ENCODE measurements at places on chromosomes 1 and 21.
A peak's percentile ranks its signal among the peaks of the same experiment; 100 is the strongest.

DNA sequence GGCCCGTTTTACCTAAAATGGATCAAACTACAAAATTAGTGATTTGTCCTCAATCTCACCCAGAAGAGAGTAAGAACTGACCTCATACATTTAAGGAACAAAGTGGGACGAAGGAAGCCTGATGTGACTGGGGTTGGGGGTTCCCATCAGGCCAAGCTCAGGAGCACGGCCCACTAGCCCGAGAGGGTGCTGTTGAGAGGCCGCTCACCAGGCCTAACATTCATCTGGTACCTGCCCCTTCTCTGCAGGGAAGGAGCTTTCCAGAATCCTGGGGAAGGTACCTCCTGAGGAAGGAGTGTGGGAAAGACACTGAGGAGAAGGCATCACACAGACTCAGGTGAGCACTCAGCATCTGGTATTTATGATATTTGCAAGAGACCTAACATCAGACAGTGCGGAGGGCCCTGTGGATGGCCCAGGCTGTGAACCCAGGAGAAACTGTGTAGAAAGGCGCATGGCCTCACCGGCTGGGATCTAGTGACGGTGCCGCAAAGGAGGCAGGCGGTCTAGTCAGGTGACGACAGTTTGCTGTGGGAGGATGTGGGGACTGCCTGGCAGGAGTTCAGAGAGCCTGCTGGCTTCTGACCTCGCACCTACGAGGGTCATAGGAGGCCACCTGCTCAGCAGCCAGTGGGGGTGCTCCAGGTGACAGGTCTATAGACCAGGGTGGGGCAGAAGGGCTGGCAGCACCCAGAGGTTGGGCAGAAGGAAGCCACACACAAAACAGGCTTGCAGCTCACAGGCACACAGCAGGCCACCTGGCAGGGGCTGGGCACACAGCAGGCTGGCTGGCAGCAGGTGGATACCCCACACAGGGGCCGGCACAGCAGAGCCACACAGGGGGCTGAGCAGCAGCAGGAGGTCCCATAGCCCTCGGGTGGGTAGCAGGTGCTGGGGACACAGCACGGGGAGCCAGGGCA lies 543 bp downstream of the KRTAP12-4 start:
- no peak for DNase-seq

GRCh38 chr1:117758444-117759316 lies 152.8 kb downstream of the TENT5C start:
- DNase-seq = peak; percentile 85

- no peak for DNase-seq
Observed at GRCh38 chr1:61356995-61357394, 274.6 kb downstream of the NFIA start.

GRCh38 chr1:178495741-178496409 lies 889 bp downstream of the CLEC20A start:
- DNase-seq = no peak

DNA sequence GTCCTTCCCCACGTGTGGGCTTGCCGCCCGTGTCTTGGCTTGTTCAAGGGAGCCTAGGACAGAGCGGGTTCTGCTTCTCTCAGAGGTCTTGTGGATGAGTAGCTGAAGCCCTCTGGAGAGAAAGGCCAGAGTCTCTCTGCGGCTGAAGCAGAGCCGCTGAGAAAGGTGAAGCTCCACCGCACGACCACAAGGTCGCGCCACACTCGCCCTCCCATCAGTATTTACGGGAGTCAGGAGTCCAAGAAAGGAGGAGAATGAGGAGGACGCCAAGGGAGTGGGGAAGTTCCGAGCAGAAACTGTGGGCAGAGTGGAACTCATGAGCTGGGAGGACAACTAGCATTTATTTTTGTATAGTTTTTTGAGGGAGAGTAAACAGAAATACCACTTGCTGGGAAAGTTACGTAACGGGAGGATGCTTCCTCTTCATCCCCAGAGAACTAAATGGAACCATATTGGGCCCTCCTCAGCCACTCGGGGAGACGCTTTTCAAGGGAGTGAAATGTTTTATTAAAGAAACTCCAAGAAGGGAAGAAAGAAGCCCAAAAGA lies 51.6 kb upstream of the HAO2 start:
- DNase-seq = no peak

- no peak for DNase-seq
Observed at GRCh38 chr1:152495066-152495675, 15.4 kb upstream of the LCE5A start.

GRCh38 chr1:89064632-89065031 lies 376 bp downstream of the GBP1 start:
- no peak for DNase-seq

- no peak for DNase-seq
Observed at GRCh38 chr1:62306065-62306464, 13.2 kb downstream of the KANK4 start.

DNA sequence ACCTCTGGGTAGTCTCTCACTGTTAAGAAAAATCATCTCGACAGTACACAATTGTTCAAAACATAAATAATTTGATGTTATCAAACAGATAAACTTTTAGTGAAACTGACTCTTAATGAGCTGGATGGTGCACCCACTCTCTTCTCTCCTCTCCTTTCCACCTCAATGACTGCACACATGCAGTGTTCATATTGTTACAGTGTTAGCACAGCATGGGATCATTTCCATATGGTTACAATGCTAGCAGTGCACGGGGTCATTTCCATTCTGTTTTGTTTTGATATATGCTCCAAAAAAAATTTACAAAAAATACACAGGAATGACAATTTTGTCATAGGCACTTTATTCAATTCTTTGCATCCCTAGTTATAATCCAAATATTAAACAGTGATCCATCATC lies 26.4 kb upstream of the RNF187 start:
- no peak for DNase-seq

- no peak for DNase-seq
Observed at GRCh38 chr21:43894206-43894577, 29.2 kb downstream of the AGPAT3 start.

DNA sequence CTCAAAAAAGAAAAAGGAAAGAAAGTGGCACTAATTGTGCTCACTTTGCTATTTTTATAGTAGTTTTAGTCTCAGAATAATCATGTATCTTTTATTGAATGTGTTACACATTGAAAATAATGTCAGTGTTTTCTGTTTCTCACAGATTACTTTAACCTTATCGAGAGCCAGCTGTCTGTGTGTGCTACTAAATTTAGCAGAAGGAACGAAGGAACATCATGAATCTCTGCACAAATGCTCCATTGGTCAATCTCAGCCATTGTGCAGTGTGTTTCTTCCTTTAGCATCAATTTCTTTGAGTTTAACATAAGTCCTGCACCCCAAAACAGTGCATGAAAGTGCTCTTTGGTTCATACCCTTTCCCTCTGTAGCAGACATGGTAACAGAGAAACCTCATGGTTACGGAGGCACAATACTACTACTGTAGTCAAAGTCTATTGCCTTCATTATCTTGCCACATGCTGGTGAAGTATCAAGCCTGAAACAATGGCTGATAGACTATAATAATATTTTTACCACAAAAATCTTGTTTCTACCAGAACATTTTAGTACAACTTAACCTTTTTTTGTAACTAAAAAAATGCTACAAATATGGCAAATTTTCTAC lies 310.0 kb downstream of the HMCN1 start:
- DNase-seq = no peak

DNA sequence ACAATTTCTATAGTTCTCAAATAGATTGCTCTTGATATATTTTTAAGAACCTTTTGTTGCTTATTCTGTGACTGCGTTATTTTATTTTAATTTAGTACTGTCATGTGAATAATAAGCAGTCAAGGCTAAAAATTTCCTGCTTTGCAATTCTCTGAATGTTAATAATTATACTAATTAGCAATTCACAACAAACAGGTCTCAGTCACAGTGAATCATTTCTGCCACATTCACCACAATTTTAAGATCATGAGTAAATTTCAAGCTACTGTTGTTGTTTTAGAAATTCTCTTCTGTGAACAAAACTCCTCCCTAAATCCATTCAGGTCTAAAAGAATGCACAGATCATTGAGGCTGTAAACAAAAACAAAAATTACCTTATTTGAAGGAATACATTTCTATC lies 339.6 kb upstream of the DPYD start:
- DNase-seq = no peak

- peak; percentile 83 for DNase-seq
Observed at GRCh38 chr1:164611754-164612642, 53.0 kb downstream of the PBX1 start.

DNA sequence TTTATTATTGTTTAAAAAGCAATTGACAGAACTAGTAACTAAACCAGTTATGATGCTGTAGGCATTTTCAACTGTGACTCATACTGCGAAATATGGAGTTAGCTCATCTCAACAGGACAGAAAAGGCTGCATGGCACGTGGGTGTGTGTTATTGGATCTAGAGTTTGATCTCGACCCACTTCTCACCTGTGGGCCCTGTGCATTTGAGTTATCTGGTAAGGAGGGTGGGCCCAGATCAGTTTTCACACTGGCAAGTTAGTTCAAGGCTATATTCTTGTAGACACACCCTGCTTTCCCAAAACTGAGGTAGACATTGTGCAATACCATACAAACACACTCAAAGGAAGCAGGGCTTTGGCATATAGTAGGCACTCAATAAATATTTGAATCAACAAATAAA lies 71.3 kb upstream of the PRDX6 start:
- DNase-seq = no peak

- DNase-seq = no peak
Observed at GRCh38 chr1:6462412-6463119, 3.4 kb downstream of the TNFRSF25 start.

DNA sequence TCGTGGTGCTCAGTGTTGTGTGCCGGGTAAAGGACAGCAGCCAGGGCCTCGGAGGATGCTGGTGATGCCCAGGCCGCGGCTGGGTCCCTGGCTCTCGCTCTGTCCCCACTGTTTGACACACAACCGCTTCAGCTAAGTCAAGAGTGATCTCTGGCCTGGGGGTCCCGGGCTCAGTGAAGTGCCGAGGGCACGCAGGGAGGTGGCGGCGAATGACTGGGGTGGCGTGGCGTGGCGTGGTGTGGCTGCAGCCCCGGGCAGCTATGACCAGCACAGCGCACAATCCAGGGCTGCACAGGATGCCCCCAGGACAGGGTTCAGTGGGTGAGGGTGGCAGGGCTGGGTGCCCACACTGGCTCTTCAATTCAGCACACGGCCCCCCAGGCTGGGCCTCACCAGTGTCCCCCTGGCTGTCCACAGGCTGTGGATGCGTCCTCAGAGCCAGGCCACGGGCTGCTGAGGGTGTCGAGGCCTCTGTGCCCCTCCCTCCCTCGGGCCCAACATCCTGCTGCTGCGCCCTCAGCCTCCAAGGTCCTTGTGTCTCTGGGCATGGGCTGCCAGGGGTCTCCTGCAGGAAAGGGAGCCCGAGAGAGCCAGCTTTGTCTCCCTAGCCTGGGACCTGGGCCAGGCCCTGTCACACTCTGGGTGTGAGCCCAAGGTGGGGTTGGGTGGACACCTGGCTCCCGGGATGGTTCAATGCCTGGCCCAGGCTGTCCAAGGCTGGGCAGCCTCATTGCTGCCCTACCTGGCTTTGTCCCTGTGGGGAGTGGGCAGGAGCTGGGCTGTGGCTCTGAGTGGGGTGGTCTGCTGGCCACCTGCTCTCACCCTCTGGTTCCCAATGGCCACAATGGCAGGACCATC lies 12.0 kb upstream of the SKI start:
- DNase-seq = no peak

- DNase-seq = no peak
Observed at GRCh38 chr1:65250826-65251225, 58.5 kb upstream of the DNAJC6 start.

- no peak for DNase-seq
Observed at GRCh38 chr1:228544921-228545591, 57.9 kb downstream of the RNF187 start.

DNA sequence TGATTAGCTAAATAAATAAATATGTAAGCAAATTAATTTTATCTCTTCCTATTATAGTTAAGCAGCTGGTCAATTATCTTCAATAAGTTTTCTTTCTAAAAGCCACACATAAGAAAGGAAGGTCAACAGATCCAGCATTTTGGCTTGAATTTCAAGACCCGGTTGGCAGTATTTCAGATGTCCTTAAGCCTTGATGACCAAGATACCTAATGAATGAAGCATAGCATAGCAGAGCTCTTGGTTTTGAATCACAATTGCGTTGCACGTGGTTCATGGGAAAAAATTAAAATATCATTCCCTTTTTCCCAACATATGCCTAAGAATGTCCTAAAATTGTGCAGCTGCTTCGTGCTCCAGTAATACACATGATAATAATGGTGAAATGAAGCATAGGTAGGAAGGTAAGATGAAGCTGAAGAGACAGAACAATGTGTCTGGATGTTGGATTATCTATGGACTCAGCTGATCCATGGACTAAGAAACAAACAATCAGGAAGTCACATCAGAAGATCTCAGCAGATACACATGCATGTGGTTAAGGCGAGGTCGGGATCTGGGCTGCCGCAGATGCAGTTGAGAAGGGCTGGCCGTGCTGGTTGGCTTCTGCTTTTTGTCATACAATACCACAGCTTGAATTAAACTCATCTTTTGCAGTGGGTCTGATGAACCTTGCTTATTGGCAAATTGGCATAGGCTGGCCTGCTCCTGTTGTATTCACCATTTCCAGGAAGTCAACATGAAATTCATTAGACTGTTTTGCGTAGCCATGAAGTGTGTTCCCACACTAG lies 284.9 kb upstream of the RUNX1 start:
- peak; percentile 56 for DNase-seq

DNA sequence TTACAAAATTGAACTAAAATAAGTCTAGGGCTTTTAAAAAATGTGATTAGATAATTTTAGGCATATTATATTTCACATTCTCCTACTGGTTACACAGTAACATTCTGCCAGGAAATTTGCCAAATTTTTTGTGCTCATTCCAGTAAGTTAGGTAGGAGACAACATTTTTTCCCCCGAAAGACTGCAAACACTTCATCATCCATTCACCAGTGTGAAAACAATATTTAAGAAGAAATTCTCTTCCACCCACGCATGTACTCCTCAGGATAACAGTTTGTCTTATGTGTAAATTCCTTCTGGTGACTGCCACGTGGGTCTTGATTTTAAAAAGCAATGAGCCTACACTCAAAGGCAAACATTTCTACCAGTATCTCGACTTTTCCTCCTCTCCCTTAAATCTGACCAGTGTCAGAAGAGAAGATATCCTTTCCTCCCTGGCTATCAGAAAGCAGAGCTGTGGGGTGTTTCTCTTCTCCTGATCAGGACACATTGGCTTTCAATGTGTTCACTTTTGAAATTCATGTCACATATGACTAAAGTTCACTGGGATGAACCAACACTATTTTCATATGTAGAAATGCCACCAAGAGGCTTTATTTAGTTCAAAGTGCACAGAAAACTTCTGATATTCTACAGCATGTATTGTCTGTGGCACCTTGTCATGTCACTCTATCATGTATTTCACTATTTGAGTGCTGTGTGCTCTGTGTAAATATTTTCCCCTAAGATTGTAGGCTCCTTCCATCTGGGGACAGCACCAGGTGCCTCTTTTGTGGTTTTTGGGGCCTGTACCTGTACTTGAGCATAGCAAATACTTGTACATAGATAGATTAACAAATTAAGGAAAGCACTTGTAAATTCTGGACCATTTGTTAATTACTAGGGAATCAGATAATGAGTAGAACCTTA lies 38.6 kb downstream of the LHX9 start:
- no peak for DNase-seq

DNA sequence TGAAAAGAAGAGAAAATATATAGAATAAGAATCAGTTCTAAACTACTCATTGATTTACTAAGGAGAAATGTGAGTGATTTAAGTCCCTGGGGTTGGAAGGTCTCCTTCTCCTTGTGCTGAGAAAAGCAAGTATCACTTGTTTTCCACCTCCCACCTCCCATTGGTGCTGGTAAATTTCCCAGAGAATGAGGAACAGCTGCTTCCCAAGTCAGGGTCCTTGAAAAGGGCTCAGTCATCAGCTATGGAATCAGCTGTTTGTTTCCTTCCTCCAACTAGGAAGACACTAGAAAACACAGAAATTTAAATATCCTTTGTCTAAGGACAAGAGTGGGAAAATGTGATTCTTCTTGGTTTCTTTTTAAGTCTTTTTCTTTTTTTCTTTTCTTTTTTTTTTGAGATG lies 131.3 kb upstream of the C1orf21 start:
- no peak for DNase-seq
